GM06990 (cell line): ENCODE measurements at places on chromosomes 4 and X.

GRCh38 chrX:85993539-85994197 lies 53.7 kb downstream of the CHM start:
- no peak for DNase-seq

GRCh38 chr4:79178760-79179159 lies 147.1 kb downstream of the NAA11 start:
- no peak for DNase-seq

DNA sequence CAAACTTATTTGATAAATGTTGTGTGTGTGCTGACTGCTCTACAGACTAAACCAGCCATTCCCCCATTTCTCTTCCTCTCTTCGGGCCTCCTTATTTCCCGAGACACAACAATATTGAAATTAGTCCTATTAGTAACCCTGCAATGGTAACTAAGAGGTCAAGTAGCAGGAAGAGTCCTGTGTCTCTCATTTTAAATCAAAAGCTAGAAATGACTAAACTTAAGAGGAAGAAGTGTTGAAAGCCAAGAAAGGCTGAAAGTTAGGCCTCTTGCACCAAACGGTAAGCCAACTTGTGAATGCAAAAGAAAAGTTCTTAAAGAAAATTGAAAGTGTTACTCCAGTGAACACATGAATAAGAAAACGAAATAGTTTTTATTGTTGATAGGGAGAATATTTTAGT lies 357.8 kb upstream of the SLC7A11 start:
- no peak for DNase-seq

DNA sequence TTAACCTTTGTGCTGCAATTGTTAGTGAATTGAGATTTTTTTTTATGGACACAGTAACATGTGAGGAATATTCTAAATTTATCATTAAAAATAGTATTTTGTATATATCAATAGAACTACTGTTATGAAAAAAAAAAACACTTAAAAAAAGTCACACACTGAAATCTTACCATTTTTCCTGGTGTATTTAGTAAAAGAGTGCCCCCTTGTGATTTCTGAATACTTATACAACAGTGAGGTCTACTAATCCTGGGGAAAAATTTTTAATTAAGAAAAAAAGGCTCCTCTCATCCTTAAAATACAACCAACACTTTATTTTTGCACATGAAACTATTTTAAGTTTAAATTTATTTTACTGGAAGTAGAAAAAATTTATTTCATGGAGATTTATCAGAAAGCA lies 56.4 kb upstream of the SPOCK3 start:
- no peak for DNase-seq

- DNase-seq = no peak
Observed at GRCh38 chr4:172927096-172927814, 241.4 kb upstream of the GALNT7 start.

GRCh38 chr4:183840311-183840710 lies 64.8 kb upstream of the STOX2 start:
- DNase-seq = no peak

- DNase-seq = no peak
Observed at GRCh38 chrX:48667509-48667908, 16.1 kb upstream of the WAS start.
